ENCODE measurements at places on chromosomes 12 and 14.

DNA sequence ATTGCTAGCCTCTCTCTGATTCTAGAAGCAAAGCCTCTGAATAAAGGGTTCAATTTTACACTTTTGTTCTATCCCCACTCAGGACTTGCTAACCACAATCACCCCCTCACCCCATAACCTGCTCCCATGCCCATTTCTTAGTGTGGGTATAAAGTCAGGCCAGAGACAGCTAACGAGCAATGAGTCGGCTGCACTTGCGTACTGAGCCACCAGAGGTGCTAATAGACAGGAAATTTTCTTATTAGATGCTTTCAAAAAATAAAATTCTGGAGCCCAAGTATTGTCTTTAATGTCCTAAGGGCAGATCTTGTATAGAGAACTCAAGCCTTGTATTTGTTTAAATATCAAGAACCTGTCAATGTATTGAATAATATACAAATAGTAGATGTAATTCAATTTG lies 256.9 kb downstream of the SYT1 start:
- no peak for DNase-seq

DNA sequence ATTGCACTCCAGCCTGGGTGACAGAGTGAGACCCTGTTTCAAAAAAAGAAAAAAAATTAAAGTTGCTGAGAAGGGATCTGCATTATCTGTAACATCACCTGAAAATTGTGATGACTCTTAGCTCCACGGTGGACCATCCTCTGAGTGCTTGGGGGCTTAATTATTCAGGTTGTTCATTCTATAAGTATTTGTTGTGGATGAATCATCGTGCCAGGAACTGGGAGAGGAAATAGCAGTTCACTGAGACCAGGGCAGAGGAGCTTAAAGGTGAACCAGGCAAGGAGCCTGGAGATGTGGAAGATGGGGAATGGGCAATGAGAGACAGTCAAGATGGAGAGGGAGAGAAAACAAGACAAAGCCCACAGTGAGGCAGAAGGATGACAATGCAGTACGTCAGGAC lies 25.5 kb upstream of the GSC start:
- DNase-seq: no peak

DNA sequence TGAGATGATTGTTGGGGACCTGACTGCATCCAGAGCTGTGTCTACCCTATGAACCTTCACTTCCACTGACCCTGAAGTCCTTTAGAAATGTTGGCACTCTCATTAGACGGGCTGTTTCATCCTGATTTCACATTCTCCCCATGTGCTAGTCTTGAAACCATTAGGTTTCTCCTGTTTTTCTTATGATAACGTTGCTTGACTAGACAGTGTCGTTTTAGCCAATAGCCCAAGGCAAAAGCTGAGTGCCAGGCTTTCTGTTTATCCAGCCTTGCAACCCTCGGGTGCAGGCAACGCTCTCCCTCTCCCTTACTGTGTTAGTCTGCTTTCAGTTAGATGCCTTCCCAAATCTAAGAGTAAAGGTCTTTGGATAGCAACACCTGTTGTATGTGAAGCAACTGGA lies 30.1 kb downstream of the DACT1 start:
- DNase-seq: no peak

GRCh38 chr12:99910342-99910741 lies 74.4 kb downstream of the ANKS1B start:
- no peak for DNase-seq

DNA sequence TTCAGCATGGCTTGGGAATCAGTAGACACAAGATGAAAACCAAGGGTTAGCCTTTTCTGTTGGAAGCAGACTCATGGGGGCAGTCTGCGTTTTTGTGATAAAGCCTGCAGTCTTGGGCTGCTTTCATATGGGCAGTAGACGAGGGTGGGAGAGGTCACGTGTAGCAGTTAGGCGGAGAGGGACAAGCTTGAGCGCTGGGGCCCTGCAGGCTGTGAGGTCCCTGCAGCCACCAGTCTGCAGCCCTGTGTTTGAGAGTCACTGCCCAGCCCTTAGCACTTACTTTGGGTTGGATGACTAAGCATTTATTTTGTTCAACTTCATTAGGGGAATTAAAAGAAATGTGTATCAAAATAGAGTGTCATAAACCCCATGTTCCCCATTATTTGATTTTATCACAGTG lies 37.2 kb downstream of the EP400 start:
- DNase-seq: no peak

DNA sequence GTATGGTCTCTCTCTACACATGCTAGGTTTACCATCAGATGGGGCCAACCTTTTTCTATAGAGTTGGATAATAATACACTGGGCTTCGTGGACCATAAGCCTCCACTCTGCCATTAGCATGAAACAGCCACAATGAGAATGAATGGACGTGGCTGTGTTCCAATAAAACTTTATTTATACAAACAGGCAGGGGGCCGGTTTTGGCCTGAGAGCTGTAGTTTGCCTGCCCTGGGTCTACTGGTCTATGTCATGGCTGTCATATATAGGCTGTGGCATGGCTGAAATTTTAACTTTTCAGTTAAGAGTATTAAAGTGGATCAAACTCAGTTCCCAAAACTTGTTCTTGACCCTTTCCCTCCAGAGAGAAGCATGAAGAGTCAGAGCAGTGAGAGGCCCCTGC lies 120.3 kb upstream of the MYL2 start:
- DNase-seq: no peak

GRCh38 chr12:127041985-127042625 lies 1224.9 kb upstream of the TMEM132C start:
- peak; percentile 12 for DNase-seq

DNA sequence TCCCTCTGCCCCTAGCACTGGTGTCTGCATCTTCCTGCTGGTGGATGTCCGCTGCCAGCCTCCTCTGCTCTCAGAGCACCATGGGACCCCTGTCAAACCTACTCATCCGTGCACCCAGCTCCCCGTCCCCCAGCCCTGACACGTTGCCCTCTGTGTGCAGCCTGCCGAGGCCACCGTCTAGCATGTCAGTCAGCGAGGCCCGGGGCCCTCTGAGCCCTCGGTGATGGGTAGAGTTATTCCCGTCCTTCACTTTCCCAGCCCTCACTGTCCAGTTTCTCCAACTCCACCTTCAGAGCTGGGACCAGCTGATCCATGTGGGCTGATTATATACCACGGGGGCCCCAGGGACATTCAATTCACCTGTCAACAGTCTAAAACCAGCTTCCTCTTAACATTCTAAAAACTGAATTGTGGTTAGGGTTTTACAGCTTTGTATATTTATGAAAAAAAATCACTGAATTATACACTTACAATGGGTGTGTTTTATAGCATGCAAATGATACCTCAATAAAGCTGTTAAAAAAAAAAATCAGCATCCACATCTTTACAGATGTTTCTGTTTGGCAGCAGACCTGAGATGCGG lies 61.3 kb downstream of the CCDC88C start:
- no peak for DNase-seq

DNA sequence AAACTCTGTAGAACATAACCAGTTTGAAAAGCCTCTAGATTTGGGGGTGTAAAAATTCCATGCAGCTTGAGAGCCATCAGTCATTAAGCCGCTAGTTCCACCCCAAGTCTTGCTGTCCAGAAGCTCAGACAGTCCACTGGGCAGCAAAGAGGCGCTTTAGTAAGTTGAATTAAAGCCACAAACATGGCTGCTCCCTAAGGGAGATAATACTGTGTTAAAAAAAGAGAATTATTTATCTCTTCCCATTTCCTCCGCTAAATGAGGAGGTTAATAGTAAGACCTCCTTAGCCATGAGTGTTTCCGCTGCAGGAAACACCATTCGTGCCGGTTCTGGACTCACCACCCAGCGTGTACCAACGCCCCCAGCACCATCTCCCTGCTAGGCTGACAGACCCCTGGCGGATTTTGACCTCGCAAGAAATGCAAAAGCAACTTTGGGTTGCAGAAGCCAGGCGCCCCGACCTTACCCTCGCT lies 536 bp downstream of the TM7SF3 start:
- peak; percentile 39 for DNase-seq

GRCh38 chr12:12081836-12082497 lies 11.2 kb downstream of the BCL2L14 start:
- DNase-seq: peak; percentile 65

DNA sequence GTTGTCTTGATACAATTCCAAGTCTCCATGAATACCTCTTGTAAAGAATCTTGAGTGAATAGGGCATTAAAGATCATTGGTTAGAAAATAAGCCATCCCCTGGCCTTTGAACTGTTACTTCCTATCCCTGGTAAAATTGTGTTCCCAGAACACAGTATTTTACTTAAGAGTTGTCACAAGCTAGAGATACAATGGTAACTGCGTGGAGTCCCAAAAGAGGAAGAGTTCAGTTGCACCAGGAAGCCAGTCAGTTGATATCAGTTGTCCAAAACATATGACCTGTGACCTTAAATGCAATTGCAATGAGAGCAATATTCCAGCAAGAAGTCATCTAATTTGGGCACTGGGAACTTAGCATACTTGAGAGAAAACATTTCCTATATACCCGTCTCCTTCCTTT lies 117.3 kb downstream of the NEDD1 start:
- DNase-seq: no peak

GRCh38 chr12:131552492-131552863 lies 158.4 kb upstream of the SFSWAP start:
- DNase-seq: no peak

- no peak for DNase-seq
These were observed 170.5 kb downstream of the PIK3C2G start for GRCh38 chr12:18431771-18432170.

DNA sequence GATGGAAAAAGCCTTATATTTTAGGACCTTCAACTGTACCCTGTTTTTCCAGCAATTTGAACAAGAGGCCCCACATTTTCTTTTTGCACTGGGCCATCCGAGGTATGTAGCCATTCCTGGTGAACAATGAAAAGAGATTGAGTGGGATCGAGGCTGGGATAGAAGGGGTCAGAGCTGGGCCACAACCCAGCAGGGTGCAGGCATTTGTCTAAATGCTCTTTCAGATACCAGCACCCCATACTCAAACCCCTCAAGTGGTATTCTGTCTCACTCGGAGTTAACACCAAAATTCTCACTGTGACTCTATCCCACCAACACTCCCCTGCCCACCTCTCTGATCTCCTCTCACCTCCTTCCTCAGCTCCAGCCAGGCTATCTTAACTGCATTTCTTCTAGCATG lies 26.8 kb downstream of the DUSP6 start:
- no peak for DNase-seq

DNA sequence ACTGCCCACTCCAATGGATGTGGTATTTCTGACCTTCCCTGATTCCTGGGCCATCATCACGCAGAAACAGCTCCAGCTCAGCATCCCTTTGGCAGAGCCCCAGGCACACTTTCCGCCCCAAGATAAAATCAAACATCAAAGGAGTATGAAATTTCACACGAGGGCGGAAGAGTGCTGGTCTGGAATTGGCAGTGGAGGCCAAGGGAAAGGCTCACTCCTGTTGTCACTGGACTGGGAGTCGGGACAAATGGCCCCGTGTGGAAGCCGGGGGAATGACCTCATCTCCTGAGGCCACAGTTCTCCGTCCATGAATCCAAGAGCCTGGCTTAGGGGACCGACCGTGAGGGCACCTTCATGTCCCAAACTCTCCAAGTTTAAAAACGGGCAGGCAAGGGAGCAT lies 40.9 kb downstream of the FZD10 start:
- DNase-seq: no peak

DNA sequence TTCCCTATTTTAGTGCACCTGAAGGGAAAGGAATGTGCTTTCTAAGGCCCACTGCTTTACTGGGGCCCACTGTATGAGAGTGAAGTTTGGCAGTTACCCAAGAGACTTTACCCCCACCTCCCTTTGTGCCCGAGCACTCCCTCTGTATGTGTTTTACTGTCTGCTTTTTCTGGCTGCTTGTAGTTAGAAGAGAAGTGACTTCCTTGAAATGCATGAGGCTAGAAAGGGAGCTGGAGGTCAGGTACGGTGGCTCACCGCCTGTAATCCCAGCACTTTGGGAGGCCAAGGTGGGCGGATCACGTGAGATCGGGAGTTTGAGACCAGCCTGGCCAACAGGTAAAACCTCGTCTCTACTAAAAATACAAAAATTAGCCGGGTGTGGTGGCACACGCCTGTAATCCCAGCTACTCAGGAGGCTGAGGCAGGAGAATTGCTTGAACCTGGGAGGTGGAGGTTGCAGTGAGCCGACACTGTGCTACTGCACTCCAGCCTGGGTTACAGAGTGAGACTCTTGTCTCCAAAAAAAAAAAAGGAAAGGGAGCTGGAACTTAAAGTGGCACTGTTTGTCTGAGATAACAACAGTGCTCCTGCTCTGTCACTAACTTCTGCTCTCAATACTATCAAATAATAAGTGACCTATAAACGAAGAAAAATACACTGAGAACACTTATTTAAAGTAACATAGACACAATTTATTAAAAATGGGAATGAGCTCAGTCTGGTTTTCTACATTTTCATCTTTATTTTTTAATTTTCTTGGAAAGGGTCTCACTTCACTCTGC lies 5.8 kb downstream of the TRIP11 start:
- DNase-seq: no peak

GRCh38 chr14:104104076-104104901 lies 18.8 kb downstream of the ASPG start:
- no peak for DNase-seq

GRCh38 chr14:69688299-69688649 lies 76.9 kb downstream of the SUSD6 start:
- DNase-seq: no peak

DNA sequence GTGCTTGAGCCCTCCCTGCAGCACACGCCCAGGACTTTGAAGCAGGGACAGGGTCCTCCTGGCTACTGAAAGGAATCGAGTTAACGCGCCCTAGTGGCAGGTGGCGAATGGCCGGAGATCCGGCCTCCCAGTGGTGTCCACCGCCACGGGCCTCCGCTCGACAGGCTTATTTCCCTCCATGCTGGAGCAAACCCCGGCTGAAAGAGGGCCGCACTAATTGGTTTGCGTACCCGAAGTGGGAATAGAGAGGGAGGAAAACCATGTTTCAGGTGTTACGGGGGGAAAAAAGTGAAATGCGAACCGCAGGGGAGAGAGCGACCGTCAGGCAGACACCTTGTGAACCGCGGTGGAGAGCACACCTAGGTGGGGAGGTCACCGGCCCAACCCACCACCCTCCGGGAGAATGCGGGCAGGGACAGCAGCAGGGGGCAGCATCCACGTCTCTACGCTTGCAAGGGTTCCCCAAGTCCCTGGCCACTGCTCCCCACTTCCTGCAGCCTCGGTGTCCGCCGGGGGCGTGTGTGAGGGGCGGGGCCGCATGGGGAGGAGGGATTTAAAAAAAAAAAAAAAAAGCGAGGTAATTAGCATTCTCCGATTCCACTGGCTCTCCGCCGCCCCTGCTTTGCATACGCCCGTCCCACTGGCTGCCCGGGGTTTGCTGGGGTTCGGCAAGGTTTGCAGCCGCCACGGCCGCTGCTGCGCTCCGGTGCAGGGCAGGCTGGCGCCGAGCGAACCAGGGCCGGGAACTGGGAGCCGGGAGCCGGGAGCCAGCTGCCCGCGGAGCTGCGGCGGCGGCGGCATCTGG lies 224.6 kb upstream of the CRY1 start:
- peak; percentile 82 for DNase-seq

DNA sequence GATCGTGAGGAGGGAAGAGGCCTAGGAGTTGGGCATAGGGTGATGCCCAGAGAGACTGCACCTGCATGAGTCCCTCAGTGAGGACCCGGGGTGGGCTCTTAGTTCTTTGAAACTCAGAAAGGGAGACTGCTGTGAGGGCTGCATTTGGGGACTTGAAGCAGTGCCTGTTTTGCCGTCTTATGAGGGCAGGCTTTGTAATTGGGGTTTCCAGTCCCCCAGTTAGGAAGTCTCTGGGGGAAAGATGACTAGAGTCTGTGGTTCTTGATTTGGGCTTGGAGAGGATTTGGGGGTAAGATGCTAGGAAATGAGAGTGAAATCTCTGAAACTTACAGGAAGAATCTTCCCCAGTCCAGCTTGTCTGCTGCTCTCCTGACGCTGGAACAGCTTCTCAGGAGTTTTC lies 99.6 kb downstream of the ARF6 start:
- no peak for DNase-seq
